ENCODE measurements at places on chromosomes 5 and 9.

DNA sequence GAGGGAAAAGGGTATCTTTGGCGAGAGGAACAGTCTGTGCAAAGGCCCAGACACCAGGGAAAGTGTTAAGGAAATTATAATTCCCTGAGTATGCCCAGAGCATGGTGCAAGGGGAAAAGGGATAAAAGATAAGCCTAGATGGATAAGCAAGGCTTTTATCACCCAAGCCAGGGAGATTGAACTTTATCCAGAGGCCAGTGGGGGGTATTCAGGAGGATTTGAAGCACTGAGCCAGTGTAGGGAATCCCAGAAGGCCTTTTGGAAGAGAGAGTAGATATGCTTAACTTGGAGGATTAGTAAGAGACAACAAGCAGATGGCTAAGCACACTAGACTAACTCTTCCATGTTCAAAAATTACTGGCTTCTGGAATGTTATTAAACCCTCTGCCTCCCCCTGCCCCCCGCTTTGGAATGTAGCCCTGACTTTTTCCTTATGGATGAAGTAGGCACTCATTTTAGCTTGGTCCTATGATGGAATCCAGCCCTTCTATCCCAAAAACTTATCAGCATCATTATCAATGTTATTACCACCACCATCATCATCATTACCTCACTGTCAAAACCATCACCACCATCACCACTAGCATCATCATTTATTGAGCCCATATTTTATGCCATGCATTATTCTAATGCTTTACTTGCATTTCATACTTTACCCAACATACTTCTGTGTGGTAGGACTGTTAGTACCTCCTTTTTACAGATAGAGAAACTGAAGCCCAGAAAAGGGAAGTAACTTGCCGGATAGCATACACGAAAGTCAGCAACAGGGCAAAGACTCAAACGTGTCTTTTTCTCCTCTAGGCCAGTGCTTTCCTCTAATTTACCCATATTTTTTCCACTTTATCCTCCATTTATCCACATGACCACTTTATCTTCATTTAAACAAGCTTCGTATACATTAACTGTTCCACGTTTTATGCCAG, 237.0 kb downstream of the PAPPA start:
- no peak for DNase-seq

- no peak for DNase-seq
Measured at GRCh38 chr5:100270023-100270771, 265.0 kb upstream of the FAM174A start.

- no peak for DNase-seq
Measured at GRCh38 chr5:115774684-115775083, 41.8 kb downstream of the CDO1 start.

DNA sequence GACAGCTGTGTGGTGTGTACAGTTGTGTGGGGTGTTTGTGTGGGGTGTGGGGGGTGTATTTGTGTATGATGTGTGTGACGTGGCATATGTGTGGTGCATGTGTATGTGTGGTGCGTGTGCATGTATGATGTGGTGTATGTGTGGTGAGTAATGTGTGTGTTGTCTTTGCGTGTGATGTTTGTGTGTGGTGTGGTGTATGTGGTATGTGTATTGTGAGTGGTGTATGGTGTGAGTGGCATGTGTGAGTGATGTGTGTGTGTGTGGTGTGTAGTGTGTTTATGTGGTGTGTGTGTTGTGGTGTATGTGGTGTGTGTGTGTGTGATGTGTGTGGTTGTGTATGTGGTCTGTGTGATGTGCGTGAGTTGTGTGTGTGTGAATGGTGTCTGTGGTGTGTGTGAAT, 191.1 kb downstream of the MELK start:
- DNase-seq: no peak

DNA sequence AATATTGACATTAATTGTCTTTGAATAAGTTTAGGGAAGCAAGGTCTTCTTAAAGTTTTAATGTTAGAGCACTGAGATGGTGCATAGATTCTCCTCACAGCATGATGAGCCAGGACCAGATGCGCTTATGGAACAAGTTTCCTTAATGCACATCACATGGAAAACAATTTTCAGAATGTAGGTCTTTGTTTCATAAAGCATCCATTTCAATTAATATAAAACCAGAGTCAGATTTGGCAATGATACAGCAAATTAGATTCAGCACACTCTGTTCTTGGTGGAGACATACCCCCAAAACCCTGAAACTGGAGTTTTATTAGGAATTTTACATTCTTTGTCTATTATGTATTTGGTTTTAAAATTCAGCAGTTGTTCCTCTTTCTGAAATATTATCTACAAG, 402.1 kb upstream of the SEMA6A start:
- DNase-seq: no peak

DNA sequence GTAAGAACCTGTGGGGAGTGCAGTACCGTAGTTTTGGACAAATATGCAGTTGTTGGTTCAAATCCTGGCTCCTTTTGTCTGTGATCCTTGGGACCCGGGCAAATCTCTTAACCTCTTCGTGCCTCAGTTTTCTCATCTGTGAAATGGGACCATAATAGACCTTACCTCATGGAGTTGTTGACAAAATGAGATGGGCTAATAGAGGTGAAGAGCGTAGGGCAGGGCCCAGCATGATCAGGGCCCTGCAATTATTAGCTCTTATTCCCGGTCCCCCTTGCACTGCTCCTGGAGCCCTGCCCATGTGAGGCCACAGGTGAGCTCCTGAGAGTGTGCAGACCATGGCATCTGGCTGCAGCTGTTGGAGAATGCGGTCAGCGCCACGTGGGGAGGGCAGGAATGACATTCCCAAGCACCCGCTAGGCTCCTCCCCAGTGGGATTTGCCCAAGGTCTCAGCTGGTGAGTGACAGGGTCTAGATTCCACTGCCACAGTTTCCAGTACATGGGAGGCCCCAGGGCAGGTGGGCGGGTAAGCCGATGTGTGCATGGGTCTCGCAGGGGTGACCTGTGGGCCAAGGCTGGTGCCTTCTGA, 41.0 kb downstream of the NEK6 start:
- no peak for DNase-seq

DNA sequence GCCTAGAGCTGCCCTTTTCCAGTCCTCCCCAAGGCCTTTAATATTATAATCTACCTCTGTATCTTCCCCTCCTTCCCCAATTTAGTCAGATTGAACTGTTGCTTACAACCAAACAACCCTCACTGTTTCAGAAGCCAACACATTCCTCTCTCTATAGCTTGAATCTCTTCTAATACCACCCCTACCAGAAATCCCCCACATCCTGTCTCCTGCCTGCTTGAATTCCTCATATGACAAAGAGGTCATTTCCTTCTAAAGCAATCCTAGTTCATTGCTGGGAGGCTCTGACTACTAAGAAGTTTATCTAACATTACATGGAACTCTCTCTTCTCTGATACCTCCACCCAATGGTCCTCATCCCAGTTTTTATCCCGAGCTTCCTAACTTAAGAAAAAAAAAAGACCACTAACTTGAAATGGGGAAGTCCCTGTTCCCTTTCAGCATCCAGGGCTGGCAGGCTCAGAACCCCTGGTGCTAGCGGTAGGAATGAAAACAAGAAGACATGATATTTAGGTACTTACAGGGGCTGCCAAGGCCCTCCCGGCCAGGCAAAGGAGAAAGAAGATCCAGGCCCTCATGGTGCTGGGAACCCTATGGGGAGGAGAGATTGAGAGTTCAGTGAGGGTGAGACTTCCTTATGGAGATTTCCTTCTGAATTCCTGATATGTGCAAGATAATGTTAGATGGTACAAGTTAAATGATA, 11.0 kb downstream of the SPARC start:
- no peak for DNase-seq
